ENCODE measurements at places on chromosomes 4 and X. TPM values are rescaled to one million over a fixed set of nuclear protein-coding genes. Genes with fewer than 3 reads are reported as not detected.

DNA sequence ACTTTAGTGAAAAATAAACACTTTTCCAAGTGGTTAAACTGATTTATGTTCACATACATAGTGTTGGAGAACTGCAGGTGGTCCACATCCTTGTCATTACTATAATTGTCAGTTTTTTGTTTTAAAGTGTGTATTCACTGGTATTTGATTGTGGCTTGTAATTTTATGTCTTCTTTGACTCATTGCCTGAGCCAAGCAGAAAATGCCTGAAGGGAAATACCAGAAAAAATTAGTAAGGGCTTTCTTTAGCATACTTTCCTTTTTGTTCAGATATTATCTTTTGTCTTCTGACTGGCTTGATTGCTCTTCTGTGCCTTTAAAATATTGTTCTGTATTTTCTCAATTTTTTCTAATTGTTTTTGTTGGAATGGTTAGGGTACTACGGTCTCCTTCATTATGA lies 981.3 kb downstream of the C4orf33 start:
- DNase-seq = no peak

PF4V1 gene
- 3.4 TPM for total RNA-seq

- DNase-seq = no peak
These were observed 832.7 kb upstream of the INTU start for GRCh38 chr4:126799971-126800574.

GRCh38 chr4:111499706-111500105 lies 645.5 kb upstream of the FAM241A start:
- no peak for DNase-seq

DNA sequence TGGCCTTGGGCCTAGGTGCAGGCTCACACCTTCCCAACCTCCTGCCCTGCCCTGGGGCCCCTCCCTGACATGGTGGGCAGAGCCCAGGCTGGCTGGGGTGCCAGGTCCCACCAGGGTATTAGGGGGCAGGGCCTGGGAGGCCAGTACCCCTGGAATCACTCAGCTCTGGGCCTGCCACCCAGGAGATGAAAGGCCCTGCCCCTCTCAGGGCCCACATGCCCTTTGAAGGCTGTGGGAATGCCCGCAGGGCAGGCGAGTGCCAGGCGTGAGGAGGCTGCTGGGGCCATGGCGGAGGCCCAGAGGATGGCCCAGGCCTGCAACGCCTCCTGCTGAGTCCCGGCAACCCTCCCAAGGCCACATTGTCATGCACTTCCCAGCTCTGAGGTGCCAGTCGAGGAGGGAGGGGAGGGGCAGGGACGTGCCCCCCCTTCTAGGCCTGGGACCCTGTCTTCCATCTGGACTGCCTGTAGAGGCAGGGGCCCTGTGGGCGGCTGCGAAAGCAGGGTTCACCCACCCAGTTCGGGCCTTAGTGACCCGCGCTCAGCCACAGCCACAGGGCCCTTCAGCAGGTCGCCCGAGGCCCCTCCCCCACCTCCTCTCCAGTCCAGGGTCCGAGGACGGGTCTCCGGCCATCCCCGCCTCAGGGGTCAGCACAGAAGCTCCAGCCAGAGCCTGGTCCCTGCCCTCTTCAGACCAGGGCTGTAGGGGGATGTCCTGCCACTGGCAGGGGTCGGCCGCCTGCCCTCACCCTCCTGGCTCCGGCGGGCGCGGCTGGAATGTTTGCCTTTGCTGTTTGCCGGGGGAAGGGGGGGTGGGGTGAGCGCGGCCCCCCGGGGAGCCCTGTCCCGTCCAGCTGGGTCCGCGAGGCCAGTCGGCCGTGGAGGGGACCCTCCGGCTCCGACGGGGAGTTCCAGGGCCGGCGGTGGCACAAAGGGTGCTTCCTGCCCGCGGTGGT lies 26.7 kb upstream of the FGFR3 start:
- DNase-seq = no peak
